NCI-H2171 treated with DMSO at 0.1 percent for 48 hours (cell line): ENCODE measurements at places on chromosomes 11 and 22.
A peak's percentile ranks its signal among the peaks of the same experiment; 100 is the strongest.

DNA sequence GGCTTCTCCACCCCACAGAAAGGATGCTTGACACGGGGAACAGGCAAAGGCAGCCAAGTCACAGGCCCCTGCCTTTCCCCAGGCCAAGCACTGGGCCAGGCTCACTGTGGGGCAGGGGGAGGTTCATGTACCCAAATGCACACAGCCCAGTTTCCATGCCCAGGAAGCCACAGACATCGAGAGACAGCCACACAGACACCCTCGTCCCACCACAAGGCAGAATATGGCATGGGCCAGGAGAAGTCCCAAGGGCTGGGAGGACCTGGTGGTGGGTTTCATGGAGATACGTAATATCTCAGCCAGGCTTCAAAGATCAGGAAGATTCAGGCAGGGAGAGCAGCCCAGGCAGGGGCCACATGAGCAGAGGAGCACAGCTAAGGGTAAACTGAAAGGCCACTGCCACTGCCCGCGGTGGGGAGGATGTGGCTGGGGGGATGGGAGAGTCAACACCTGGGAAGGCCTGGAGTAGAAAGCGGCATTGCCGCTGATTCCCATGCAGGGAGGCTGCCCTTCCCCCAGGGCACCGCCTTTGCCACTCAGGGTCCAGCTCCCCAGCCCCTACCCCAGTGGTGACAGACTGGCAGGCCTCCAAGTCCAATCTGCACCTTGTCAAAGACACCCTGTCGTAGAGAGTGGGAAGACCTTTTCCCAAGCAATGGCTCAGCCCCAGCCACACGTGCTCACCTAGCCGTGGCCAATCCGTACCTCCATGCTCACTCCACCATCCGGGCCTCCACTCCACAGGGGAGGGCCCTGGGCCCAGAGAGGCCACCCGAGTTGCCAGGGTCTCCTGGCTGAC lies 2.4 kb upstream of the MFNG start:
- DNase-seq, result peak; percentile 27

- no peak for DNase-seq
These were observed 21.2 kb upstream of the PSMA1 start for GRCh38 chr11:14541192-14541947.

DNA sequence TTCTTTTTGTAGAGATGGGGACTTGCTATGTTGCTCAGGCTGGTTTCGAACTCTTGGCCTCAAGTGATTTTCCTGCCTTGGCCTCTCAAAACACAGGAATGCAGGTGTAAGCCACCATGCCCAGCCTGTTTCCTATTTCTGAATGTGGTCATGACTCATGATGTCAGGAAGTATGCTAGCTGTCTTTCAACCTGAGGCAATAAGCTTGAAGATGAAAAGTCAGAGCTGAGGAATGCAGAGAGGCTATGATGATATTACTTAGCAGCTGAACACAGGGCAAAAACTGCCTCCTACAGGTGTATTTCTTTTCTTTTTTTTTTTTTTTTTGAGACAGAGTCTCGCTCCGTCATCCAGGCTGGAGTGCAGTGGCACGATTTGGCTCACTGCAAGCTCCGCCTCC lies 9.0 kb upstream of the NUCB2 start:
- no peak for DNase-seq

- DNase-seq, result no peak
These were observed 32.1 kb downstream of the UQCR10 start for GRCh38 chr22:29799217-29799680.

GRCh38 chr11:33110083-33110482 lies 51.2 kb downstream of the CSTF3 start:
- peak; percentile 78 for DNase-seq

DNA sequence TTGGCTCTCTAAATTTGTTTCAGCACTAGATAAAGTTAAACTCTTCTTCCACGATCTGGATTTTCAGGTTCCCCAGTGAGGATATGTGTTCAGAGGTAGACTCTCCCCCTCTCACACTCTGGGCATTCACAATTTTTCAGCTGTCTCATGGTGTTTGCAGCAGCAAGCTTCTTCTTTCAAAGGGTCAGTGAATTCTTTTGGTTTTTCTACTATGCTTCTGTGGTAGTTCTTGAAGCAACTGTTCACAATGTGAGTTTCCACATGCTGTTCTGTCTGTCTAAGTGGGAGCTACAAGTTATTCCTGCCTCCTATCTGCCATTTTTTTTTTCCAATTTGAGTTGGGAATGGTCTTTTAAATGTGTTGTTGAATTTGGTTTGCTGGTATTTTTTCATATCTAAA lies 25.4 kb downstream of the CNTF start:
- DNase-seq, result no peak

- peak; percentile 36 for DNase-seq
These were observed 5.5 kb downstream of the KIAA0930 start for GRCh38 chr22:45235101-45235777.
